ENCODE measurements at places on chromosomes 5 and 9. TPM values are rescaled to one million over a fixed set of nuclear protein-coding genes. Genes with fewer than 3 reads are reported as not detected.

- H3K27me3 ChIP-seq, result no peaks in the 10 kb centered on the region
- H3K4me1 ChIP-seq, result no peaks in the 10 kb centered on the region
- H3K36me3 ChIP-seq, result no peaks in the 10 kb centered on the region
- no peak overlapping the region for H3K27ac ChIP-seq
Observed at GRCh38 chr9:115098226-115098965, 19.6 kb downstream of the TNC start.

DNA sequence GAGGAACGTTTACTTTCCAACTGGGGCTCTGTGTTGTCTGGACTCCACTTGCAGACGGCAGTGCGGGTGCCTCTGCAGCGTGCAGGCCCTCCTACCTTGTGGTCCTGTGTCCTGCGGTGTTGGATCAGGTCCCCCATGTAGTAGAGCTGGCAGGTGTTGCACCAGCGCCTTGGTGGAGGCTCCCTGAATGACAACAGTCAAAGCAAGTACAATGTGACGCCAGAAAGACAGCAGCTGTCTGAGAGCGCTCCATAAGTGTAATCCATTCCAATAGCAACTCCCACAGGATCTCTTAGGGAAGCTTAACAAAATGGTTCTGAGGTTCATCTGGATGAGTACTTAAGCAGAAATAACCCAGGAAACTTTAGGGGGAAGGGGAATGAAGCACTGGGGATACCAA is 9.9 kb downstream of the BBLN start:
- no peak overlapping the region for H3K27ac ChIP-seq
- H3K27me3 ChIP-seq, result no peaks in the 10 kb centered on the region
- peaks cover 9% of the 10 kb centered on the region for H3K4me1 ChIP-seq
- no peak overlapping the region for H3K4me3 ChIP-seq
- no peak for DNase-seq

DNA sequence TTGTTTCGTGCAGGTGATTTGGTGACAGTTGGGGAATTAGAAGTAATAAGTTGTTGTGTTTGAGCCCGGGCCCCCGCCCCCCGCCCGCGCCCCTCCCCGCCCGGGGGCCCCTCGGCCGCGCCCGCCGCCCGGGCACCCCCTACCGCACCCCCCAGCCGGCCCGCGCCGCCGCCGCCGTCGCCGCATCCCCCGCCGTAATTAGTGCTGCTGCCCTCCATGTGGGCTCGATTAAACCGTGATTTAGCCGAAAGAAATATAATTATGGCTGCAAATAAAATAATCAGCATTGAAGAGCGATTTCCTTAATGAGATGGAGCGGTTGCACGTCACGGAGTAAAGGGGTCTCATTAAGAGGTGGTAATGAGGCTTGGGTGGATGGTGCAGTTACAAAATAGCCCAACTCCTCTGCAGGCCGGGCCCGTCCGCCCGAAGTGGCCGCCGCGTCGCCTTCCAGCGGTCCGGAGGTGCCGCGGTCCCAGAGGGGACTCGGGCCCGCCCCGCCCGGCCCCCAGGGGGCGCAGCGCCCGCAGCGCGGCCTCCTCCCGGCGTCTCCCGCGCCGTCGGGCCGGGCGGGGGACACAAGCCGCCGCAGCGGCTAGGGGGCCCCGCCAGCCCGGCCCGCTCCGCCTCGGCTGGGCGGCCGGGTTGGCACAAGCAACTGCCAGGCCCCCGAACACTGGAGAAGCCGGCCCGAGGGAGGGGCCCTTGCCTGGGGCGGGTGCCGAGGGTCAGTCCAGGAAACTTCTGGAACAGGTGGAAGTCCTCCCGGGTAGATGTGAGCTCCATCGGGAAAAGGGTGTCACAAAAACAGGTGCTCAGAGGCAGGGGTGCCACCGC is 6.9 kb upstream of the OTP start:
- H3K27ac ChIP-seq, result no peak overlapping the region
- H3K27me3 ChIP-seq, result no peaks in the 10 kb centered on the region
- H3K36me3 ChIP-seq, result no peaks in the 10 kb centered on the region
- H3K4me3 ChIP-seq, result no peak overlapping the region
- H3K4me1 ChIP-seq, result no peaks in the 10 kb centered on the region

DNA sequence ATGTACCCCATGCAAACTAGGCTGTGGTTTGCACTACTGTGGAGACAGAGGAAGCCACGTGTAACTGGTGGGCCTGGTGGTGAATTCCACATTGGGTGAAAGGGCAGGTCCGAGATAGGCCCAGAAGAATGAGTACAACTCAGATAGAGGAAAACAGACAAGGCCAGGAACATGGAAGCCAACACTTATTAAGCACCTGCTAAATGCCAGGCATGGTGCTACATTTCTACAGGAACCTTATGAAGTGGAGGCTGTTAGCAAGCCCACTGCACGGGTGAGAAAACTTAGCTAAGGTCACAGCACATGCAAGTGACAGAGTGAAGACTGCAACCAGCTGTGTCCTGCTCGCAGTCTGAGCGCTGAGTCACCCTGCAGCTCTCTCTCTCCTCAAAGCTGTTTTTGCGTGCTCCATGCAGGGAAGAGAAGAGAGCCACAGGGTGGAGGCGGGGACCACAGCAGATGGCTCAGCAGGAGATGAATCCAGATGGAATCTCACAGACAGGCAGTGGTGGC is 65.5 kb upstream of the SPTLC1 start:
- peak; percentile 46 for DNase-seq
- H3K4me1 ChIP-seq, result peaks cover 12% of the 10 kb centered on the region
- no peak overlapping the region for H3K27ac ChIP-seq
- H3K36me3 ChIP-seq, result no peaks in the 10 kb centered on the region

DNA sequence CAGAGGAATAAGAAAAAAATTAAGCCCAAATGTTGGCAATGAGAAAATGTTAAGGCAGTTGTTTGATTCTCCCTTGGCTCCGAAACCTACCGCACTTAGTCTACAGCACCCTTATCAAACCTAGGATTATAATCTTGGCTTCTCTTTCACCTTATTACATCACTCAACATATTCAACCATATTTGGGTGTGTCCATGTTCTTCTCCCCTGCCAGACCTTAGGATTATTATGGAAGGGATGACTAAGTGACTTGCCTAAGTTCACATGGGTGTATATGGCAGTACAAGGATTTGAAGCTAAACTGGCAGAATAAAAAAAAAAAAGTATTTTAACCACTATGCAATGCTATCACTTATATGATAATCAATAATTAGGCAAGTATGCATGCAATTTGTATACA is 76.4 kb downstream of the PLK2 start:
- H3K27ac ChIP-seq, result no peak overlapping the region
- H3K4me3 ChIP-seq, result no peak overlapping the region
- H3K27me3 ChIP-seq, result no peaks in the 10 kb centered on the region
- DNase-seq, result no peak

DNA sequence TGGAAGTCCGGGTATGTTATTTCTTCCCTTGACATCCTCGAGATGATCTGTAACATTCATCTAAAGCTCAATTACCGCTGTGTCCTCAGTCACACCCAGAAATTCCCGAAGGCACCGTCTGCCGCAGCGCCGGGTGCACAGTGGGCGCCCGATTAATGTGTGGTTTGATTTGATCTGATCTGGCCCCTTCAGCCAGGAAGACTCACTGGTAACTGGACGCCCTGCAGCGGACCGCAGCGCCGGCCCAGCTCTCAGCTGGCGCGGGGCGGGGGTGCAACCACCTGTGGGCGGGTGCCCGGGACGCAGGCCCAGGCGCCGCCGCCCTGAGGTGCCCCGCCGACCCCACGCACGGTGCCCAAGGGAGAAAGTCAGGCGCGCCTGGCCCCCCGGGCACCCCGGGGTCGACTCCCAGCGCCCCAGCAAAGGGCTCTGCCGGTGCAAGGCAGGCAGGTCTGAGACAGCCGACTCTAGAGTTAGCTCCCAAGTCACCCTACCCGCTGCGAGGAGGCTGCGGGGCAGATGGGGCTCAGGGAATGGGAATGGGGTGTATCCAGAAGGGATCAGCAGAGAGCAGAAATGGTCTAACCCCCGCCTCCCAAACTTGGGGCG is 1.7 kb downstream of the EPB41L4B start:
- no peaks in the 10 kb centered on the region for H3K36me3 ChIP-seq
- no peak overlapping the region for H3K27ac ChIP-seq
- no peaks in the 10 kb centered on the region for H3K27me3 ChIP-seq
- peaks cover 8% of the 10 kb centered on the region for H3K4me1 ChIP-seq
- no peak overlapping the region for H3K4me3 ChIP-seq

GRCh38 chr5:68137511-68138140 is 77.9 kb upstream of the PIK3R1 start:
- DNase-seq, result no peak
- H3K27ac ChIP-seq, result no peak overlapping the region
- no peaks in the 10 kb centered on the region for H3K36me3 ChIP-seq
- H3K4me3 ChIP-seq, result no peak overlapping the region

DNA sequence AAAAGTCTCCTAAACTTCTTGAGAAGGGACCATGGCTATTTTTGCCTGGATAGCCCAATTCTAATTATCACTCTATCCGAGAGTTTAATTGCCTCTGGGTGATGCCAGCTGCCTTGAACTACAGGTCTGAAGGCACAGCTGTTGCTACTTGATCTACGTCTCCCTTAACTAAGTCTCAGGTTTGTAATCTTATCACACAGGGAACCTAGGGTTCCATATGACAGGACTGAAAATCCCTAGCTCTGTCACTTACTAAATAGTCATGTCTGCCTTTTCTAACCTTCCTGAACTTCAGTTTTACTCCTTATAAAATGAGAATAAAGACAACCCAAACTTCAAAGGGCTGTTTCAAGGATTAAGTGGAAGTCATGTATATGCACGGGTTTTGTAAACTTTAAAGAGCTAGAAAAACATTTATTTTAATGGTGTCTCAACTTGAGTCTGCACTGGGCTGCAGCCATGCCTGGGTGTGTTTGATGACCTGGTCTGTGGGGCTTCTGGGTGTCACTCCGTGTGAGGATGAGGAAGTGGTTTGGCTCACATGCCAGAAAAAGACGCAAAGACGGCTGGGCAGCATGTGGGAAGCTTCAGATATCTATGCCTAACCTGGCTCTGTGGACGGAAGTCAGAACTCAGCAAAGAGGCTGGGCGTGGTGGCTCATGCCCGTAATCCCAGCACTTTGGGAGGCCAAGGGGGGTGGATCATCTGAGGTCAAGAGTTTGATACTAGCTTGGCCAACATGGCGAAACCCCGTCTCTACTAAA is 129.3 kb upstream of the SLC44A1 start:
- no peaks in the 10 kb centered on the region for H3K27me3 ChIP-seq
- no peak for DNase-seq
- H3K36me3 ChIP-seq, result no peaks in the 10 kb centered on the region
- no peaks in the 10 kb centered on the region for H3K4me1 ChIP-seq

DNA sequence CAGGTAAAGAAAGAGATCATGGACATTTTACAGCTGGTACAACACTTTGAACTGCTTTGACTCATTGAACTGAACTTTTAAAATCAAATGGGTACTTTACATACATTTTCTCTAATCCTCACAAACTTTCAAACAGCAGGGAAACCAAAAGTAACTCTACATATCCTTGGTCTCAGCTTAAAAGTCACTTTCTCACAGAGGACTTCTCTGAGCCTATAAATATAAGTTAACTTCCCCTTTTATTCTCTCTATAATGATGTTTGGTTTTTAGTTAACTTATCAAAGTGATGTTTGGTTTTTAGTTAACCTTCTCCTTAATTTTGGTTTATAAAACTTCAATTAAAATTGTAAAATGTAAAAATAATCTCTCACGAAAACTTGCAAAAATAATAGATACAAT is 209.8 kb downstream of the MCTP1 start:
- H3K4me1 ChIP-seq, result no peaks in the 10 kb centered on the region
- no peaks in the 10 kb centered on the region for H3K27me3 ChIP-seq
- H3K27ac ChIP-seq, result no peak overlapping the region
- no peak for DNase-seq
- H3K4me3 ChIP-seq, result no peak overlapping the region

DNA sequence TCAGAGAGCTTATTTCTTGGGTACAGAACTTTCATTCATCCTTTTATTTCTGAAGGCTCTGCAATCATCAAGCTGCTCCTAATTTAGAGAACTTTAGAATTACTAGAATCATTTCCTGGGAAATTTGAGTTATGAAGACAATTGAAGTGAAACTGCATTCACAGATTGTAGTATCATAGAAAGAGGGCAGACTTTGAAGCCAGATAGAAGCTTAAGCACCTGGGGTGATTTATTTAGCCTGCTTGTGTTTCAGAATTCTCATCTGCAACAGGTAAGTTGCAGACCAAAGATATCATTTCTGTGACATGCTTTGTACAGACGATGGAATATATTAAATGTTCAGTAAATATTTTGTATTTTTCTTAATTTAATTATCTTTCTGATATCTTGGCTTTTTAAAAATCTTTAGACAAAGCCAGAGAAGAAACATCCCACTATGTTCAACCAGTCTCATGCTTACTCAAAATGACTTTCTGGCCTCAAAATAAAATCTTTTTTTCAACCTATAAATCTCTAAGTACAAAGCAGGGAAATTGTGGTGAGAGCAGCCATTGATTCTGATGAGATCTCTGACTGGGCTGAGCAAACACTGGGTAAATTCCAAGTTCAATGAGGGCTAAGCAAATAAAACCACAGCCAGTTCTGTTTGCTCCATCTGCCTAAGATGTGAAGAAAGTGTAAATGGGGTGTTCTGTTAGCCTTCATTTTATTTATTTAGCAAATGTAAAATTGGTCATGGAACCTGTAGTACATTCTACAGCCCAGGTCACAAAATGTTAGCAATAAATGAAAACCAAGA is 264.7 kb upstream of the CCNG1 start:
- no peaks in the 10 kb centered on the region for H3K4me1 ChIP-seq
- no peak for DNase-seq
- H3K27ac ChIP-seq, result no peak overlapping the region

GRCh38 chr9:8822667-8823025 is 1023.1 kb upstream of the DMAC1 start:
- no peaks in the 10 kb centered on the region for H3K36me3 ChIP-seq
- H3K4me1 ChIP-seq, result no peaks in the 10 kb centered on the region
- no peaks in the 10 kb centered on the region for H3K27me3 ChIP-seq

GRCh38 chr5:37565062-37565670 is 186.0 kb downstream of the WDR70 start:
- H3K4me1 ChIP-seq, result no peaks in the 10 kb centered on the region
- H3K4me3 ChIP-seq, result no peak overlapping the region
- no peaks in the 10 kb centered on the region for H3K27me3 ChIP-seq
- H3K36me3 ChIP-seq, result no peaks in the 10 kb centered on the region
- DNase-seq, result no peak
- no peak overlapping the region for H3K27ac ChIP-seq

GRCh38 chr5:67770431-67771025 is 445.0 kb upstream of the PIK3R1 start:
- H3K36me3 ChIP-seq, result no peaks in the 10 kb centered on the region
- H3K27ac ChIP-seq, result no peak overlapping the region
- H3K27me3 ChIP-seq, result no peaks in the 10 kb centered on the region
- H3K4me1 ChIP-seq, result no peaks in the 10 kb centered on the region
- no peak for DNase-seq
- no peak overlapping the region for H3K4me3 ChIP-seq

The GABRA6 gene
- not detected for total RNA-seq

The CDC20B gene
- not detected for total RNA-seq

The PLCXD3 gene
- total RNA-seq, result not detected

The HACD4 gene
- 2.9 TPM for total RNA-seq

The RAB24 gene
- total RNA-seq, result 11.4 TPM

The TMOD1 gene
- total RNA-seq, result 0.25 TPM

The IFNA2 gene
- total RNA-seq, result not detected

The ZFP62 gene
- total RNA-seq, result 53.2 TPM
